ENCODE measurements at places on chromosomes 5 and 9.

- no peak for DNase-seq
Measured at GRCh38 chr5:83426855-83427254, 44.7 kb upstream of the VCAN start.

DNA sequence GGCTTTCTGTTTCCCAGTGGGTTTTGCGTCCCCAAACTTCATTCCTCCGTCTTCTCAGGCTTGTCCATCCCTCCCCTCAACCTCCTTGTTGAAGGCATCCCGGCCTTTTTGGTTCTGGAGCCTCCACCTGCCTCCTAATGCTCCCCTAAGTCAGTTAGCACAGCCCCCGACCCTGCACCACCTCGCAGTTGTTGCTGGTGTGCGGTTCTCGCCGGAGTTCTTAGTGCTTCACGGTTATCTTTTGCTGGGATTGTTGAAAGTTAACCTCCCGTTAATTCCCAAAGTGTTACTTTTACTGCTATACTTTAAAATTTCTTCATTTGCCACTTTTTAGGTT lies 447 bp downstream of the UBLCP1 start:
- DNase-seq = no peak

DNA sequence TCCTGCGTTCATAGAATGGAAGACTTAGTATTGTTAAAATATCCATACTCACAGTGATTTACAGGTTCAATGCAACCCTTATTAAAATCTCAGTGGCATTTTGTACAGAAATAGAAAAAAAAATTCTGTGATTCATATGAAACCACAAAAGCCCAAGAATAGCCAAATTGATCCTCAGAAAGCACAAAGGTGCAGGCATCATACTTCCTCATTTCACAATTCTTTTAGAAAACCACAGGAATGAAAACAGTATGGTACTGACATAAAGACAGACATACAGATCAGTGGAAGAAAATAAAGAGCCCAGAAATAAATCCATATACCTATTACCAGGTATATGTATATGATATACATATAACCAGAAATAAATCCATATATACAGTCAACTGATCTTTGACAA lies 86.8 kb upstream of the MEGF10 start:
- DNase-seq = no peak

DNA sequence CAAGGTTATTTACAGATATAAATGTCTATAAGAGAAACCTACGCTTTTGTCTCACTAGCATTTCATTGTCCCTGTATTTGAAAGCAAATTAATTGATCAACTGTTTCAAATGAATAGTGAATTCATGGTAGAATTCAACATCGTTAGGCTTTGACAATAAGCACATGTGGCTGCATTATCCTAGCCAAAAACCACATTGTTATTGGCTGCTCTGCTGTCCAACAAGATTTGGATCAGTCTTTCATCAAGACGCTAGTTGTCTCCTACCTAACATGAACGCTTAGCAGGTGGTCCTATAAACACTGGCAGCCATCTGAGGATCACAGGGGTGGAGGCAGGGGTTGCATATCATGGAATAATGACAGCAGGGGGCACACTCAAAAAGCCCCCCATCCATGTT lies 455.0 kb downstream of the CTNND2 start:
- no peak for DNase-seq

All from lung microvascular endothelial cell (primary cell).